ENCODE measurements at places on chromosomes 12 and 14.

- DNase-seq = no peak
Observed at GRCh38 chr14:49451938-49452337, 134.2 kb downstream of the RPS29 start.

- DNase-seq = no peak
Observed at GRCh38 chr14:49538852-49539251, 47.3 kb downstream of the RPS29 start.

GRCh38 chr14:74062809-74063150 is 21.5 kb downstream of the ALDH6A1 start:
- DNase-seq = no peak

DNA sequence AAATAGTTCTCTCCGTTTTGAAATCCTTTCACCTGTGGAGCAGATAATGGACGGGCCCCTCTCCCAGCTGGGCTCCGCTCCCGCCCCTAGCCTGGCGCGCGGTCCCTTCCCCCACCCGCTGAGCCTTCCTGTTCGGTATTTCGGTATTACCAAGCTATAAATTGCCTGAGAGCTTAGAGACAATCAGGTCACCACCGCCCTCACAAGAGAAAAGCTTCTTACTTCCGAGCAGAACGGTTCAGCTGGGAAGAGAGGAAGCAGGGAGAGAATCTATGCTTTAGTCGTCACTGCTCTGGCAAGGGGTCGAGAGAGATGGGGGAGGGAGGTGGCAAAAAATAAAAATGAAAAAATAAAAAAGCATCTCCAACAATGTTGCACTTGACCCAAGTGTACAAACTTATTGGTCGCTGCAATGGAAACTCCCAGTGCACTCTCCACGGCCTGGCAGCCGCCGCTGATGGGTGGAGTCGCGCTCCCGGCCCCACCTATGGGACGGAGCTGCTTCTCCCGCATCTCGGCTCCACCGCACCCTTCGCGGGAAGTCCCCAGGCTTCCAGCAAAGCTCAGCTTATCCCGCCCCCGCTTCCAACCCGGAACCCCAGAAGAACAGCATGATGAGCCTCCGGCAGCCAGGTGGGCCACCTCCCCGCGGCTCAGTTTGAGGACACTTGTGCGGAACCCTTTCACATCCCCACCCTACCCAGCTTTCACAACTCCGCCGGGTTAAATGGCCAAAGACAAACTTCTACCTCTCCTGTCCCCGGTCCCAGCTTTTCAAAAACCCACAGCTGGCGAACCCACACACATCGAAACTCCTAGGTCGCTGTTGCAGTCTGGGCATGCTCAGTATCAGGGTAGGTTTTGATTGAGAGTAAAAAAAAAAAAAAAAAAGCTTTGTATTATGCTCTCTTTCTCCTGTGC is 832 bp upstream of the SYT1 start:
- no peak for DNase-seq

- DNase-seq = no peak
Observed at GRCh38 chr12:27551172-27551840, 27.3 kb downstream of the PPFIBP1 start.

GRCh38 chr12:22882559-22882958 is 257.6 kb downstream of the ETNK1 start:
- no peak for DNase-seq

GRCh38 chr12:23843958-23844357 is 105.5 kb downstream of the SOX5 start:
- DNase-seq = no peak

DNA sequence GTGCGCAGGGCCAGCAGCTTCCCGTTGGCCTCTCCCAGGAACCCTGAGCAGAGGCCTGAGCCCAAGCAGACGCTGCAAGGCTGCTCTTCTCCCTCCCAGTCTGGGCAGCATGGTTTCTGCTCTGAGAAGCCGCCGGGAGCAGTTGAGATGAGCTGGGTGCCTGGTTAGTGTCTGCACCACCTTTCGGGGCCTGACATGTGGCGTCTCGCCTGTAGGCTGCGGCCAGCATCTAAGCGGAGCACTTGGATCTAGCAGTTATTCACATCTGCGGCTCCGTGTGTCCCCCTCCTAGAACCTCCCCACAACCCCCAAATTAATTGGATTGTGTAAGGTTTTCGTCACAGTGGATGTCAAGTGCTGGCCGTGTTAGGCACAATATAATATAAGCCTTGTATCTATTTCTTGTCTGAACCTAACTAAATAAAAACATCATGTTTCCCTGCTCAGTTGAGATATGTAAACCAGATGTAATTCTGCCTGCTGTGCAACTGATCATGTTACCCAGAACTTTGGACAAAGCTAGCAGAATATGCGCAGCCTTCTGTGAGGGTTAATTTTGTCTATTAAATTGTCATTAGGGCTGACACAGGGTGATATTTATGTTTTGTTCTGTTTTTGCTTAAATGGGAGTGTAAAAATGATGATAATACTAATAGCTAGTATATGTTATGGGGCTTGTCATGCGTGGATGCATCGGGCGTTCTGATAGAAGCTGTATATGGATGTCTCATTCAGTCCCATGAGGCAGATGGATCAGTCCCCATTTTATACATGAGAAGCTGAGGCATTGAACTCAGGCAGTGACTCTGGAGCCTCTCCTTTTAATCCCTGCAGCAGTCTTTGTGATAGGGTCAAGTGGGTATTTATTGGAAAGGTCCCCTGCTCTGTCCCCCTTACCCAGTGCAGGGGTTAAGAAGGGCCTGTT is 45.8 kb downstream of the ELK3 start:
- DNase-seq = no peak

- DNase-seq = no peak
Observed at GRCh38 chr12:64895526-64895925, 71.1 kb downstream of the TBC1D30 start.
